GM12864 (cell line): ENCODE measurements at places on chromosomes 5 and 9.
A peak's percentile ranks its signal among the peaks of the same experiment; 100 is the strongest.

DNA sequence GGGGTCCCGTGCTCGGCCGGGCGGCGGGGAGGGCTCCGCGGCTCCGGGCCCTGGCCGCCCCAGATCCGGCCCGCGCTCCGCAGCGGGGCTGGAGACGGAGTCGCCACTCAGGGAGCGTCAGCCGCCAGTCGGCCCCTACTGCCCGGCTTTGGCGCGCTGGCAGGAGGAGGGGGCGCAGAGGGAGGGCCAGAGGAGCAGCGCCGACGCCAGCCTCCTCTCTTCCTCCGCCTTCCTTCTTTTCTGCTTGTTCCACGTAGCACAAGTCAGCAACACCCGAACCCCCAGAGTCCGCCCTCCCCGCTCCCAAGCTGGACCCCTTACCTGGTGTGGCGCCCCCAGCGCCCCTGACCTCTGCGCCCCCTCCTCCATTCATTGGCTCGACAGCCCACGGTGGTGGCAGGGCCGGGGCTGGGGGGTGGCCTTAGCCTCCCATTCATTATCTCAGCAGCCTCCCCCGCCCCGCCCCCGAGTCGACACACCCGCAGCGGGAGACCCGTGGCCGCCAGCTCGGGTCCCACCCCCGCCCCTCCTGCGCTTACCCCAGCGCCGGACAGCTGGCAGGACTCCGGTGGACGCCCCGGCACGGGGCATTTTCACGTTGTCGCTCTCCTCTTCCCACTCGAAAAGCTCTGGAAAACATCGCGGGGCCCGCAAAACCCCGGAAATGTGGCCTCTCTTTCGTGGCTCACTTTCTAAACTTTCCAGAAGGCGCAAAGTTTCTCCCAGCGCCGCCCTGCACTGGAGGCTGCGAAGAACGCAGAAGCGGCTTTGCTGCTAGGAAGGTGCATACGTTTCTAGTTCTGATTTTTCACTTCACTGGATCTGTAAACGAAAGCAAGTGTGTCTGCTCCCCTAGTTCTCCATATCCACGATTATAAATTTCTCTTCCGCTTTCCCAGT, at the start of gene LPAR1:
LPAR1 (minus strand) TSS at position 140 of the 900 bp plus-strand sequence. CDS start 66,353 bp downstream, outside the sequence.
- DNase-seq: no peak

DNA sequence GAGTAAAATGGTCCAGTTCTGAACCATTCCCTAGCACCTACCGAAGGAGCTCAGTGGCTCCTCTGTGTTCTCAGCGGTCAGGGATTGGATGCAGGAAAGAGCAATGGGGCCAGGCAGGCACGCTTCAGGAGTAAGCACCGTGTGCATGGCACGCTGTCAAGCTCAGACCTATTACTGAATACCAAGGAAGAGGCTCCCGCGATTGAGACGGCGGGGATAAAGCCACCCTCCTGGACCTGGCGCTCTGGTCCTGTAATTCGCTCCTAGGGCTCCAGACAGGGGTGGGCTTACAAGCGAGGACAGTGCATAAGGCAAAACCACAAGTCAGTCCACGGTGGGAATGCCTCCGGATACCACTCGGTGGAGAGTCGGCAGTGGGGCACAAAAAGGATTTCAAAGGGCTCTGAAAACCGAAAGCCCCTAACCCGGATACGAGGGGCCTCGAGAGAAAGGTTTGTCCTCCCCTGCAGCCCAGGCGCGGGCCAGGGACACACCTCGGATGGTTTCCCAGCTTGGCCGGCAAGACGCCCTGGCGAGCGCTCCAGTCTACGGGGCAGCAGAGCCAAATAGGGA, 988 bp downstream of the OXCT1 start:
- no peak for DNase-seq

GRCh38 chr5:160083501-160083900, 35.7 kb downstream of the PWWP2A start:
- DNase-seq: no peak

GRCh38 chr5:136729901-136730355, 364.6 kb upstream of the TRPC7 start:
- no peak for DNase-seq

DNA sequence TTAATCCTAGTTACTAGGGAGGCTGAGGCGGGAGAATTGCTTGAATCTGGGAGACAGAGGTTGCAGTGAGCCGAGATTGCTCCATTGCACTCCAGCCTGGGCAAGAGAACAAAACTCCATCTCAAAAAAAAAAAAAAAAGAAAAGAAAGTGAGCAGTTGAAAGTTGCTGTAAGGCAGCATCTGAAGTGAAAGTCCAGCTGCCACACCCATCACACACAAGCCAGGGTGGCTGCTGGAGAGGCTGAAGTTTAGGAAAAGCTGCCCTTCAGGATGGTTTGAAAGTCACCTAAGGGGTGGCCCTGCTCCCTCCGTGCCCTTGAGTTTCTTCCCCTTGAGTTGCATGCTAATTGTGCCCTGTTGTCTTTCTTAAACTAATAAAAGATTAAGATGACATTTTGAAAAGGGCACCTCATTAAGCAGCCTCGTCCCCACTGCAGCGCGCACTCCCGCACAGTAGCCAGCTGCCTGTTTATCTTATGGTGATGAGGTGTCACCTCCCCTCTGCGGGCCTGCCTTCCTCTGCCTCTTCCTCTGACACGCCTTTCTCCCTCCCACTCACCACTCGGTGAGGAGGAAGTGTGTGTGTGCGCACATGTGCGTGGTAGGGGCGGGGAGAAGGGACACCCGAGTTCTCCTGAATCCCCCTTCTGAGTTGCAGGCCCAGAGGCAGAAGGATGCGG, 104.2 kb upstream of the PANK3 start:
- DNase-seq: no peak

GRCh38 chr5:14806456-14806855, 65.1 kb downstream of the ANKH start:
- no peak for DNase-seq

GRCh38 chr9:15253197-15253596, 53.8 kb downstream of the TTC39B start:
- DNase-seq: no peak

GRCh38 chr9:90526386-90526785, 116.2 kb downstream of the DIRAS2 start:
- DNase-seq: no peak

- DNase-seq: peak; percentile 43
Observed at GRCh38 chr5:154284433-154284832, 93.9 kb downstream of the GALNT10 start.

DNA sequence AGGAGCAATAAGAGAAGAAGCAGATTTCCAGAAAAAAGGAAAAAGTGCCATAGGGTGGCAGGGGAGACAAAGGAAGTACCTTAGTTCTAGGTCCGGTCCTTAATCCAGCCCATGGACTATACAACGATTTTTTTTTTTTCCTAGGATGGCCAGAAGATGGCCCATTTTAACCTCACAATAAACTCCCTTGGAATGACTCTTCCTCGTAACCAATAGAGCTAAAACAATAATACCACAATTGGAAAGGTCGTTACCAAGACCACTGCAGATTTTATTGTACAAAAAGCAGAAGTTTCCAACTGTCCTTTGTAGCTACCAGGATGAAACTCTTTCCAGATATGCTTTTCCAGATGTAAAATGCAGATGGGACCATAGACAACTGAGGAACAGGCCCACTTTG, 34.4 kb upstream of the SSBP2 start:
- DNase-seq: no peak

GRCh38 chr5:160423099-160423498, 1.4 kb downstream of the PTTG1 start:
- DNase-seq: no peak

- no peak for DNase-seq
Observed at GRCh38 chr5:14153932-14154731, 11.0 kb downstream of the TRIO start.
